Kidney glomerular epithelial cell (primary cell): ENCODE measurements at places on chromosomes 5 and 9.

DNA sequence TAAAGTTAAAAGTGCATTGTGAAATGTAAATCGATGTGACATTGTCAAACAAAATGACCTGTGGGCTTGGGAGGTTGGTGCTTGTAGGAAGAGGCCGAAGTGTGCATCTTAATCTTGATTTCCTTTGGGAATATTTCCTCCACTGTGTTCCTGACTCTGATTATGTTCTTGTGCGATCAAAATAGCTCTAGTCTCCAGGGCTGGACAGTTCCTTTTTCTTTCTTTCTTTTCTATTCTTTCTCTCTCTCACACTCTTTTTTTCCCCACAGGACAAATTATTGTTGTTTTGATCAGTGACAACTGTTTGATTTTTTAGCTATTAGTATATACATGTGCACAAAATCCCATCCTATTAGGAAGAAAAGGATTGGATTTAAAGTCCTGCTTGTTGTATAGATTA, 347.5 kb downstream of the ZSWIM6 start:
- no peak for DNase-seq

GRCh38 chr9:137255448-137256114, 454 bp downstream of the NELFB start:
- peak; percentile 65 for DNase-seq

GRCh38 chr9:132008855-132009812, 70.5 kb downstream of the MED27 start:
- no peak for DNase-seq

DNA sequence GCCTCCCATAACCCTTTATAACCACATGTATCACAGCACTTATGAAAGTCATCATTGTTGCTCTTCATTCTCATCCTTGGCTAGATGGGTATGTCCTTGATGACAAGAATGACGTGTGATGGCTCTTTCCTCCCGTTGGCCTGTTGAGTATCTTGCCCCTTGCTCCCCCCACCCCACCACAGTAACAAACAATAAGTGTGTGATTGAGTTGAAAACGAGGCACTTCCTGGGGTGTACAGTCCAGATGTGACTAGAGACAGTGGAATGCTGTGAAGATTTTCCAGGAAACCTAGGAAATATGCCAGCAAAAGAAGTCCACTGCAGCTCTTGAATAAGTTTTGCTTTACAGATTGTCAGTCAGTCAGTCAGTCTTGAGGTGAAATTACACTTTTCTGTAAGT, 262.5 kb downstream of the ELAVL2 start:
- no peak for DNase-seq

GRCh38 chr5:17096952-17097695, 120.3 kb upstream of the BASP1 start:
- DNase-seq: peak; percentile 87

GRCh38 chr5:139134906-139135305, 63.3 kb downstream of the SIL1 start:
- DNase-seq: no peak

GRCh38 chr5:139855451-139855850, 59.8 kb downstream of the PSD2 start:
- DNase-seq: no peak

GRCh38 chr5:111743512-111743911, 13.5 kb downstream of the NREP start:
- no peak for DNase-seq
